DMS79 treated with DMSO at 0.1 percent for 48 hours (cell line): ENCODE measurements at places on chromosomes 1 and 21.

DNA sequence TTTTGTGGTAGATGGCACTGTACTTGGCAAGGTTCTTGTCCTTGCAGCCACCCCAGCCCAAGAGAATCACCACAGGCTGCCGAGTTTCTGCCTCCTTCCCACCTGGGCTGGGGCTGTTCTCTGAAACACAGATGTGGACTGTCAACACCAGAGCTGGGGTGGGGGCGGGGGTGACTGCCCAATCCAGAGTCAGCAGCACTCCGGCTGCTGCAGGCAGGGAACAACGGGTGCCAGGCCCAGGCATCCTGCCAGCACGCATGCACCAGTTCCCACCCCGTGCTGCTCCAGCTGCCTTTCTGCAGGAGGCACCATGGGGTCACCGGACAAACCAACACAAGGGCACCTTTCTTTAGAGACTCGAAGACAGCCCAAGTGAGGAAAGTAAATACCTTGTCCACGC is 14.1 kb downstream of the TMEM53 start:
- DNase-seq = peak; percentile 74

DNA sequence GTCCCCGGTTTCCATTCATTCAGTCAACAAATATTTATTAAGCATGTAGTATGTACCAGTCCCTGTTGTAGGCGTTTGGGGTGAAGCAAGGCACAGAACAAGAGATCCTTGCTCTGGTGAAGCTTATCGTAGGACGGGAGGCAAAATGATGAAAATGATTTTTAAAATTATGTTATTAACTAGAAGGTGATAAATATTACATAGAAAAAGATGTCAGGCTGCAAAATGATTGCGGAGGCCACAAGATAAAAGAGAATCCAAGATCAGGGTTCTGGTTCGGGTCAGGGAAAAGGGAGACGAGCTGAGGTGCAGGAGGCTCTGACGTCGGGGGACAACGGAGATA is 602 bp upstream of the CGN start:
- DNase-seq = no peak

DNA sequence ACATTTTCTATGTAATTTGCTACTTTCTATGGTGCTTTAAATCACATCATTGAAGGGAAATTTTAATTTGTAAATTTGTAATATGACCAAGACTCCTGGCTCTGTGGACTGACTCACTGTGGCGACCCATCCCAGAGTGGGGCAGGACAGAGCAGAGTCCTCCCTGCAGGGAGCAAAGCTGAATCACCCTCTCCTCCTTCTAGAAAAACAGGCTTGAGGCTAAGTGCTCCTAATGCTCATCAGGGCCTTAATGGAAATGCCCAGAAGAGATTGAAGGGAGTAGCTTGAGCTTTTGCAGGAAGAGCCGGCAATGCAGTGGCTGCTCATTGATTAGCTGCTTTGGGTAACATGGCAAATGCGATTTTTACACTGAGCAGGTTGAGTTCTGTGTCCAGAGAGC is 16.8 kb downstream of the S100A10 start:
- no peak for DNase-seq

GRCh38 chr1:203373991-203374390 is 23.1 kb upstream of the FMOD start:
- DNase-seq = no peak

GRCh38 chr21:26717146-26717739 is 128.0 kb downstream of the ADAMTS1 start:
- DNase-seq = peak; percentile 33

DNA sequence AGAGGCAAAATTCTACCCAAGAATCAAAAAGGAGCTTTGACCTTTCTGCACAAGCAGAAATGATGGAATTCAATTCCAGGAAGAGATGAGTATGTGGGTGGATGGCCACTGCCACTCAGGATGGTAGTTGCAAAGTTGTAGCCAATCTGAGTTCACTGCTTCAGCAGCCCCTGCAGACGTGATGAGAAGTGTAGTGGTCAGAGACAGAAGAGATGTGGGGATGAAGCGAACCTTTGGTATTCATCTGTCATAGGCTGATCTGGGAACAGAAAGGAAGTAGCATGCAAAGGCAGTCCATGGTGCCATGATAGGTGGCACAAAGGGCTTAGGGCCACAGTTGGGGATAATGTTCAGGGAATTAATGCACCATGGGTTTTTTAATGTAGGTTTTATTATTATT is 81.1 kb upstream of the PGBD5 start:
- DNase-seq = no peak

- DNase-seq = no peak
Observed at GRCh38 chr1:193264313-193265065, 78.1 kb upstream of the B3GALT2 start.

GRCh38 chr1:31701091-31701736 is 2.6 kb downstream of the COL16A1 start:
- DNase-seq = peak; percentile 44

- DNase-seq = peak; percentile 96
Observed at GRCh38 chr1:8848663-8849386, 29.7 kb downstream of the ENO1 start.

- no peak for DNase-seq
Observed at GRCh38 chr1:46619656-46620258, 3.1 kb upstream of the MOB3C start.

- DNase-seq = no peak
Observed at GRCh38 chr1:178533121-178533946, 20.4 kb downstream of the TEX35 start.

GRCh38 chr1:209686322-209686721 is 11.1 kb downstream of the G0S2 start:
- DNase-seq = no peak

DNA sequence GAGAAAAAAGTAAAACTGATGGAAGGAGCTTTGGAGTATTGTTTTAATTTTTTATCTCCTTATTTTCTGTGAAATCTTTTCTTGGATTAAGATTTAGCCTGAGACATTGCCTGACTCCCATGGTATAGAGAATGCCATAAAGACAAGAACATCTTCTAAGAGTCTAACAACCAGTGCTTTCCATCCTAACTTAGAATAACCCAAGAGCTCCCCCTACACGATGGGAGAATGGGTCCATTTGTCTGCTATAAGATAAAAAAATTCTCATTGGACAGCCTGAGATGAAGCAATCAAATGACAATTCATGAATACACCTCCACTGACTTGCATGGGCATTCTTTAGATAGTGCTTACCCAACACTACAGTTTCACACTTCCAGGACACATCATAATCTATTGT is 478.1 kb downstream of the TTLL7 start:
- no peak for DNase-seq

GRCh38 chr1:89590341-89591080 is 42.4 kb upstream of the LRRC8C start:
- no peak for DNase-seq

DNA sequence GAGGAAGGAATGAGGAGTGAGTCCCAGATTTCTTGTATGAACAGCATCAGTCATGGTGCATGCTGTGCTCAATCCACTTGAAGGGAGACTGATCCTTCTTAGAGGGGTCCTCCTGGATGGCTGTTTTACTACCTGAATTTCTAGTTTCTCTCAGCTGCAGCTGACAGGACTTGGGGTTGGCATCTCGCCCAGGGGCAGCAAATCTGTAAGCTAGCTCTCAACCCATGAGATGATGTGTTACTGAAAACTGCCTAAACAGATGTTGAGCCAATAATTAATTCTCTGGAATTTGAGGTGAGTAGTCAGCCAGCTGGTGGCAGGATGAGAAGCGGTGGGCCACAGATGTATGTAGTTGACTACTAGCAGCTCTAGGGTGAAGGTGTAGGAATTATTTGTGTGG is 19.6 kb downstream of the BACH1 start:
- peak; percentile 71 for DNase-seq

GRCh38 chr1:64535938-64536835 is 66.3 kb downstream of the CACHD1 start:
- peak; percentile 19 for DNase-seq

GRCh38 chr1:108841703-108842102 is 15.2 kb downstream of the AKNAD1 start:
- DNase-seq = no peak

GRCh38 chr1:76496871-76497270 is 370.4 kb upstream of the ST6GALNAC5 start:
- DNase-seq = no peak

- DNase-seq = no peak
Observed at GRCh38 chr21:41428847-41429246, 2.8 kb downstream of the MX1 start.

- DNase-seq = peak; percentile 76
Observed at GRCh38 chr1:210328746-210329503, at the start of gene HHAT. Gene HHAT (plus strand): TSS chr1:210328902. CDS start chr1:210348976, 20,074 bp downstream.

GRCh38 chr1:174469687-174470086 is 21.9 kb downstream of the GPR52 start:
- no peak for DNase-seq

DNA sequence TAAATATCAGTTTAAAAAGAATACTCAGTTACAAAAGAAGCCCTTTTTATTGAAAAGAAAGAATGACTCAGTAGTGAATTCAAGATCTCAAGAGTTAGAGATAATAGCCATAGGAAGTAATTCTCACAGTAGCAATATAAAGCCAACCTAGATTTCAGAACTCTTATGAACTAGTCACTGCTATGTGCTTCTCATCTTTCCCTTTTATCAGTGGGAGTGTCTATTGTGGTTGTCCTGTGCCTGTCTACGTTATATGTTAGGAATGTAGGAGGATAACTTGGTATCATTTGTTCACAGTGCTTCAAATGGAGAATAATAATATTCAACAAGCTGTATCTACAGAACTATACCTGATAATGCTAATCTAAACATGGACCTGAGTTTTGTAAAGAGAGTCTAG is 73.1 kb upstream of the RGS21 start:
- no peak for DNase-seq

GRCh38 chr21:42455754-42456440 is 40.1 kb downstream of the RSPH1 start:
- DNase-seq = no peak

GRCh38 chr21:19759836-19760235 is 1238.4 kb upstream of the NCAM2 start:
- DNase-seq = no peak

DNA sequence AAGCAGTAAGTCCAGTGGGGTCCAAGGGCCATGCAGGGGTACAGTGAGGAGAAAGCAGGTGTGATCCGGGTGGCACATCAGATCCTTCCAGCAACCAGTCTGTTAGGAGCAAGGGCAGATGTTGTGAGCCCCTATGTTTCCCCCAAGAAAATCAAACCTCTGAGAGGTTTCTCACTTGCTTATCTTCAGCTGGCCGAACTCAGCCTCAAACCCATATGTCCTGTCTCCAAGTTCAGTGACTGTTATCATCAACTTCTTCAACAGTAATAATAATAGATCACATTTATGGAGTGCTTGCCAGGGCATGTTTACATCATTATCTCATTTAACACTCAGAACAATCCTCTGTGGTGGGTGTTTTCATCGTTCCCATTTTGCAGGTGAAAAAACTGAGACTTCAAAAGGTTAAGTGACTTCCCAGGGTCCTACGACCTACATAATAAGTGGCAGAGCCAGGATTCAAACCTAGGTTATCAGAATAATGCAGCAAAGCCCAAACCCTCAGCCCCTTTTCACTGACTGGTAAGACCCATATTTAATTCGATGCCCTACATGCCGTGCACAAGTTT is 3.3 kb downstream of the CAPN2 start:
- no peak for DNase-seq

GRCh38 chr1:164683235-164683634 is 124.3 kb downstream of the PBX1 start:
- DNase-seq = no peak

DNA sequence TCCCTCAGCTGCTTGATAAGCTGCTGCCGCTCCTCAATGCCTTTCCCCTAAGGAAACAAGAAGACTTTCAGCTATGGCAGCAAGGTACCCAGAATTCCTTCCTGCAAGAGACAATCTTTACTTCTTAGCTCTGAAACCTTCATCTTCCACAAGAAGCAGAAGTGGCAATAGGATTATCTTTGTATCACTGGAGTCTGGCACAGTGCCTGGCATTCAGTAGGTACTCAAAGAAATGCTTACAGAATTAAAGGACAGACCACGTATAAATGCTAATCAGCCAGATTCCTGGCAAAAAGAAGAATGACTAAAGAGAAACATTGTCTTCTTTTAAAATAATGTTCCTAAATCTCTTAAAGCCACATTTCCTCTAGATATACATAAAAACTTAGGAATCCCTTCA is 43.7 kb downstream of the SLC27A3 start:
- DNase-seq = no peak

DNA sequence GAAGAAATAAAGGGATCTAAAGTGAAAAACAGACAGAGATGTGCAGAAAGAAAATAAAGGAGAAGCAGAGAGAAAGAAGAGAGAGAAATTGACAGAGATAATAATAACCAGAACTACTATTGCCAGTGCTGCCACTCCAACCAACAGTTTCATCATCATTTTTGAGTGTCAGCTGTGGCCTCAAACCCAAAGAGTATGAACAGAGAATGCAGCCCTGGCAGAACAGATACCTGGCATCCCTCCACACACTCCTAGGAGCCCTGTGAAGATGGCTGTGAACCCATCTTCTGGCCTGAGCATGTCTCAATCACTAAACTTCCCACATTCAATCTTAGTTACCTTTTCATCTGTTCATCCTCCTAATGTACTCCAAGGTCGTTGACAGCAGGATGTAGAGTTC is 385.8 kb upstream of the NFIA start:
- no peak for DNase-seq

GRCh38 chr21:44682580-44683151 is 703 bp upstream of the KRTAP12-1 start:
- DNase-seq = peak; percentile 65

- peak; percentile 93 for DNase-seq
Observed at GRCh38 chr1:29875557-29876028, 639.3 kb downstream of the PTPRU start.

DNA sequence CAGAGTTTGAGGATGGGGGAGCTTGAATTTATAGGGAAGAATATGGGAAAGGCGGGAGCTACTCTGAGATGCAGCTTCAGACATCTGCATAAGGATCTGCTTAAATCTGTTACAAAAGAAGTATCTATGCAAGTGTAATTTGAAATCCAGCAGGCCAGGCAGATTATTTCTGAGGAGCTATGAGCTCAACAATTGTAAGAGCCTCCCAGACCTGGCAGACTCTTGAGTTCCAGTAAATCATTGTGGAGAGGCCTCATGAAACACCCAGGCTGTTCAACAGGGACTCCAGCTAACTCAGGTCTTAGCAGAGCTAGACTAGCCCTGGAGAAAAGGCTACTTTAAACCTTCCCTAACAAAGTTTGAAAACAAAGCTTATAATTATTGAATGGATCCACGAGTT is 647.5 kb upstream of the CHRM3 start:
- no peak for DNase-seq

DNA sequence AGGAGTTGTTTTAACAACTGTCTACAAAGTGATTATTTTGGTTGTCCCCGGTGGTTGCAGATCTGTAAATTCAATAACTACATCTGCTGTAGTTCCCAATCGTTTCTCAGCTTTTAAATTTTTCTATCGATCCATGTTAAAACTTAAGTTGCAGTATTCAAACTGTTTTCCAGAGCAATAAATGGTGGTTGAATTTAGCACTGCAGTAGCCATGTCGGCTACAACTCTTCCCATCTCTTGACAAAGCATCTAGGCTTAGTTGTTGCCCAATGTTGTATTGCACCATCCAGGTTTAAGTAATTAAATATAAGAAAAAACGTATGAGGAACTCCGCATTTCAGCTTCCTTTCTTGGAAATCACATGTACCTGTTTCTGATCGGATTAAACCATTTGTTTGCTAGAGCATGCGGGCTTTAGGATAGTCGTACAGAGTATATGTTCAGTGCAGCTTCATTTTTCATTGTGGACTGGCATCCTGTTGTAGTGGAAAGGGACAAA is 996 bp downstream of the CNIH4 start:
- DNase-seq = no peak
